Natural killer cell (primary cell): ENCODE measurements at places on chromosomes 12 and 14. TPM values are rescaled to one million over a fixed set of nuclear protein-coding genes. Genes with fewer than 3 reads are reported as not detected.

Gene P2RX2
- total RNA-seq = not detected

Gene MANSC1
- 0.25 TPM for total RNA-seq

Gene RHOJ
- not detected for total RNA-seq

Gene KRT78
- not detected for total RNA-seq

Gene IQSEC3
- total RNA-seq = 4.4 TPM

Gene KRT82
- not detected for total RNA-seq

- no peaks in the 10 kb centered on the region for H3K27me3 ChIP-seq
- no peaks in the 10 kb centered on the region for H3K4me1 ChIP-seq
- no peak for DNase-seq
Measured at GRCh38 chr12:11780521-11781101, 131.1 kb downstream of the ETV6 start.

GRCh38 chr12:34393821-34394150 lies 371.5 kb downstream of the ALG10 start:
- H3K4me1 ChIP-seq = no peaks in the 10 kb centered on the region
- H3K4me3 ChIP-seq = no peak overlapping the region
- H3K27me3 ChIP-seq = no peaks in the 10 kb centered on the region
- H3K27ac ChIP-seq = no peak overlapping the region

GRCh38 chr12:1917172-1918070 lies 1.0 kb downstream of the CACNA2D4 start:
- H3K36me3 ChIP-seq = no peaks in the 10 kb centered on the region
- peaks cover 30% of the 10 kb centered on the region for H3K4me1 ChIP-seq
- peak overlapping the region; percentile 38 for H3K4me3 ChIP-seq
- no peaks in the 10 kb centered on the region for H3K27me3 ChIP-seq
- H3K27ac ChIP-seq = peak overlapping the region; percentile 45

DNA sequence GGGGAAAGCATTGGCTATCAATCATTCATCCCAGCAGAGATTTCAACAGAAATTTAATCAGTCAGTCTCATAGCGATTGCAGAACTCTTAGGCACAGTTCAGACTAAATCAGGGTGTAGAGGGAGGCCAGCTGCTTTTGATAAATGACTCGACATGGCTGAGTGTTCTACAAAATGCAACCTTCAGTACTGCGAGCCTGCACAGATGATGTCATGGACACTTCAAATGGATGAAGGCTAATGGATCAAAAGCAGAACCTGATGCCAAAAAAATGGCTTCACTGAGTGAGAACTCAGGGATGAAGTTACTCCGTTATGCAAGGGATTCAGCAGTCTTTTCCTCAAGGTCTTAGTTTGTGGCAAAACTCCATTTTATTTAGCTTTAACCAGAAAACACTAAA lies 167.3 kb downstream of the DACT1 start:
- H3K4me3 ChIP-seq = no peak overlapping the region
- H3K27me3 ChIP-seq = no peaks in the 10 kb centered on the region
- H3K4me1 ChIP-seq = no peaks in the 10 kb centered on the region
- H3K36me3 ChIP-seq = no peaks in the 10 kb centered on the region
- H3K27ac ChIP-seq = no peak overlapping the region
- no peak for DNase-seq

GRCh38 chr14:101733211-101733610 lies 28.3 kb upstream of the PPP2R5C start:
- no peak overlapping the region for H3K27ac ChIP-seq
- H3K4me1 ChIP-seq = peaks cover 35% of the 10 kb centered on the region
- H3K36me3 ChIP-seq = no peaks in the 10 kb centered on the region

GRCh38 chr12:105740970-105741725 lies 397.6 kb downstream of the NUAK1 start:
- no peak overlapping the region for H3K27ac ChIP-seq
- no peak overlapping the region for H3K4me3 ChIP-seq
- DNase-seq = no peak
- H3K27me3 ChIP-seq = no peaks in the 10 kb centered on the region
- H3K4me1 ChIP-seq = no peaks in the 10 kb centered on the region

DNA sequence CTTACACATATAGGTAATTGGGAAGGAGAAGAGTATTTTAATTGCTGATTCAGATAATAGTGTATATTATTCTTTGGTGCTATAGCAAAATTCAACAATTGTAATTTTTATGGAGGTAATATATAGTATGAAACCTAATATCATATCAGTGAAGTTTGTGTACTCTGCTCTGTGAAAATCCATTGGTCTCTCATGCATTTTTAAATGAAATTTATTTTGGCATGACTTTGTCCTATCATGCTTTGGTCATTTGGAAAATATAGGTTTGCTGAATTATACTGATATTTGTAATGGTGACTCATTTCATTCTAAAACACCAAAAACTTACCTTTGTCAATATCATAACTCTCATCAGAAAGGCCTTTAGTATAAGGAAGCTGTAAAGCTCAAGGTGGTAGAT lies 962.0 kb upstream of the NOVA1 start:
- H3K4me1 ChIP-seq = no peaks in the 10 kb centered on the region
- no peak for DNase-seq
- no peak overlapping the region for H3K4me3 ChIP-seq
- no peaks in the 10 kb centered on the region for H3K36me3 ChIP-seq

DNA sequence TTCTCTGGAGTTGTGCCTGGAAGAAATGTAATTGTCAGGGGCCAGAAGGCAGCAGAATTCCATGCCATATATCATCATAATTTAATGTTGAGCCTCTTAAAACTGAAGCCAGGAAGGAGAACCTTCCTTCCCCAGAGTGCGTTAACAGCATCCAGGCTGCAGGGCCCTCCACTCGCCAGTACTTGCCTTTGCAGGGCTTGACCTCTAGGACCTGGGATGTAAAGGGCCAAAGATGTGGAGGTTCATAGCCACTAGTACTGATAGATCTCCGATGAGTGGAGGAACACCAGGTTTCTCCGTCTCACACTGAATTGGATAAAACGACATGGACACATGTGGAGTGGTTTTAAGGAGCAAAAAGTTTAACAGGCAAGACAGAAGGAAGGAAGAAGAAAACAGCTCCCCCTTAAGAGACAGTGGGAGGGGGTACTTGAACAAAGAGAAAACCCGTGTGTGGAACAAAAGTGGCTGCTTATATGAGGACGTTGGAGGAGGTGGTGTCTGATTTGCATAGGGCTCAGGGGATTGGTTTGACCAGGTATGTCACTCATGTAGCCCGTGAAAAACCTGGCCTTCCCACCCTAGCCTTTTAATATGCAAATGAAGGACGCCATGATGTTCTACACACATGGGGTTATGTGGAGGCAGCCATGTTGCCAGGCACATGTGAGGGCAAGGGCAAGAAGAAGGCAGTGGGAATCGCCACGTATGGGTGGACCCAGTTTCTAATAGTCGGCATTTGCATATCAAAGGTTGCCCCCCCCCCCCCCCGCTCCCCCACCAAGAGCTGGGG lies 38.8 kb upstream of the WSCD2 start:
- no peak overlapping the region for H3K4me3 ChIP-seq
- no peaks in the 10 kb centered on the region for H3K27me3 ChIP-seq
- no peak for DNase-seq
- H3K36me3 ChIP-seq = no peaks in the 10 kb centered on the region
- H3K4me1 ChIP-seq = no peaks in the 10 kb centered on the region

GRCh38 chr12:29428633-29429032 lies 47.7 kb upstream of the ERGIC2 start:
- H3K4me1 ChIP-seq = no peaks in the 10 kb centered on the region
- H3K27ac ChIP-seq = no peak overlapping the region
- DNase-seq = no peak

DNA sequence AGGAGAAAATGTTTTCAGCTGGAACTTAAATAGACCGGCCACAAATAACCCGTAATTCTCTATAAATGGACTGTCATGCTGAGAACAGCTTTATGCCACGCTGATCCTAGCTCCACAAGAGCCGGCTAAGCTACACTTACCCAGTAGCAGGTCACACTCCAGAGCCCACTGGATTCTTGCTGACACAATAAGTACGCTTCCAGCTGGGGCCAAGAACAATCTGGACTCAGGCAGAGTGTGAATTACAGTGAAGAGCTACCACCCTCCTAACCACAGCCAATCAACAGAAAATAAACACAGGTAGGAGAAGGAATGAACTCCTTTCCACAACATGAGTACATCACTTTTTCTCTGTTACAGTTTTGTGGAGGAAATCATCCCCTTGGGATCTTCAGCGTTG lies 531.3 kb downstream of the GALC start:
- no peak overlapping the region for H3K27ac ChIP-seq
- no peaks in the 10 kb centered on the region for H3K36me3 ChIP-seq
- H3K4me3 ChIP-seq = no peak overlapping the region
- no peak for DNase-seq

DNA sequence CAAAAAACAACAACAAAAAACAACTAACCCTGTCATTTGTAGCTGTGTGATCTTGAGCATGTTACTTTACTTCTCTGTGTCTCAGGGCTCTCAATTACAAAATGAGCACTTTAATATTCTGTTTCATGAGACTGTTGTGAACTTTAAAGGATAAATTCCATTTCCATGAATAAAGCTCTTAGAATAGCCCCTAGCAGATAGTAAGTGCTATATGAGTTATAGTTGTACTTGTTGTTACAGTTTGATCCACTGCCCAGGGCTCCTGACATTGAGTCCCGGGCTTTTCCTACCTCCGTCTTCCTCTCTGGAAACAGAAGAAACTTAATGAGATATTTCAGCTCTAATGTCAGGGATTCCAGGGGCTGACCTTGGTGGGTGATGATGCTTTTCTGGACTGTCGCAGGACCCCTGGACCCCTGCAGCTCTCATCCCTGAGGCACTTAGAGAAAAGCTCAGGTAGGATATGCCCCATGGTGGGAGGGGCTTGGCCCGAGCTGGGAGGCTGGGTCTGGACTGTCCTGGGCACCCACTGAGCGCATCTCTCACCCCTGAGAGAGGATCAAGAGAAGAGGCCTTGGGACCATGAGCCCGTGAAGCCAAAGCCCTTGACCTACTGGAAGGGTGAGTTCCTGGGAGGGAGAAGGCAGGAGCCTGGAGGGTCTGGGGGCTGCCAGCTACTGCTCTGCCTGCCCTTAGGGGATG lies 5.1 kb downstream of the P3H3 start:
- no peak for DNase-seq
- no peaks in the 10 kb centered on the region for H3K36me3 ChIP-seq
- H3K27me3 ChIP-seq = peaks cover 12% of the 10 kb centered on the region
- no peak overlapping the region for H3K27ac ChIP-seq

- H3K27me3 ChIP-seq = no peaks in the 10 kb centered on the region
- H3K27ac ChIP-seq = no peak overlapping the region
- peaks cover 43% of the 10 kb centered on the region for H3K4me1 ChIP-seq
- DNase-seq = no peak
Measured at GRCh38 chr12:6373022-6373787, 2.2 kb downstream of the SCNN1A start.

DNA sequence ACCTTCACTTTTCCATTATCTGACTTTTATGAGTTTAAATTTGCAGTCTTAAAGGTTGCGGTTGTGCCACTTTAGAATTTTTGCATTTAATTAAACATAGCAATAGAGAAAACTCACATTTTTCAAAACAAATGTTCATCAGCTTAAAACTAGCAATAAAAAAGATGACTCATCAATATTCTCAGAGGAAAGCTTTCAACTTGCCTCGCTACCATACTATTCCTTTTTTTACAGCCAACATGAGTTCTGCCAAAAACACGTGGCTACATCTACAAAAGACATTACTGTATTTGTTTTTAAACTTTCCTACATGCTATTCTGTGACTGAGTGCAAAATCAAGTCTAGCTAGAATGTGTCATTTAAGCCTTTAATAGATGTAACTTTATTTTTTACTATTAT lies 497.1 kb downstream of the RPS29 start:
- H3K27me3 ChIP-seq = no peaks in the 10 kb centered on the region
- DNase-seq = no peak
- no peaks in the 10 kb centered on the region for H3K36me3 ChIP-seq

GRCh38 chr12:1935242-1935641 lies 16.8 kb upstream of the CACNA2D4 start:
- no peak overlapping the region for H3K27ac ChIP-seq
- H3K36me3 ChIP-seq = peaks cover 12% of the 10 kb centered on the region
- no peaks in the 10 kb centered on the region for H3K27me3 ChIP-seq
- DNase-seq = no peak

GRCh38 chr12:6253278-6253677 lies 53.1 kb downstream of the CD9 start:
- no peaks in the 10 kb centered on the region for H3K36me3 ChIP-seq
- no peak for DNase-seq
- H3K27ac ChIP-seq = no peak overlapping the region
- H3K27me3 ChIP-seq = no peaks in the 10 kb centered on the region
